ENCODE measurements at places on chromosomes 11 and 22. TPM values are rescaled to one million over a fixed set of nuclear protein-coding genes. Genes with fewer than 3 reads are reported as not detected.

OR6T1 gene
- total RNA-seq, result not detected

FOLR2 gene
- total RNA-seq, result not detected

HTATIP2 gene
- total RNA-seq, result 68.9 TPM

NDUFV1 gene
- total RNA-seq, result 281 TPM

CLDN25 gene
- not detected for total RNA-seq

- no peak for DNase-seq
These were observed 396.2 kb upstream of the RAG2 start for GRCh38 chr11:36994208-36994607.

- DNase-seq, result no peak
These were observed 345.3 kb upstream of the NCAM1 start for GRCh38 chr11:112615891-112616290.

GRCh38 chr11:10139143-10139542 lies 154.9 kb downstream of the SBF2 start:
- no peak for DNase-seq
